CD8-positive, alpha-beta T cell (primary cell): ENCODE measurements at places on chromosomes 16 and 17. TPM values are rescaled to one million over a fixed set of nuclear protein-coding genes. Genes with fewer than 3 reads are reported as not detected.

SPAG5 gene
- total RNA-seq: 23.1 TPM

DNA sequence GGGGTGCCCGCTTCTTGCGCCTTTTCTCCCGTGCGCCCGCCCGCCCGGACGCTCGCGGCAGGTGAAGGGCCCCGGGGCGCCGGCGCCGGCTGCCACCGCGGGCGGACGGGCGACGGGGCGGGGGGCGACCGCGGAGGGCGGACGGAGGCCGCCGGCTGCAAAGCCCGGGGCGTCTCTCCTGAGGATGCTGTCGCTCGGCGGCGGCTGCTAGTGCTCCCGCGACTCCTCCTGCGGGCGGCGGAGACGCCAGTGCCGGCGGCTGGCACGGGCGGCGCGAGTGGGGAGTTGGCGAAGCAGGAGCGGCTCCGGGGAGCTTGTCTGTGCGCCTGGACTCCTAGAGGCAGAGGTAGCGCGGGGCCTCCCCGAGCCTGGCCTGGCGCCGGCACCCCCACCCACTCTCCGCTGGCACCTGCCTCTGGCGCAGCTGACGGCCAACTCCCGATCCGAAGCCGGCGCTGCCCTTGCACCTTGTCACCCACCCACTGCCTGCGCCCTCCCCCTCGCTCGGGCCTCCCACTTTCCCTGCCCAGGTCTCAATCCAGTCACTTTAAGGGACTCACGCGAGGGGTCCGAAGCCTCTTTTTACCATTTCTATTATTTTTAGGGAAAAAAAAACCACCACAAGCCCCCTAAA is at the start of gene FAM20A:
TSS of gene FAM20A (minus strand) at position 437 of the 634 bp plus-strand sequence. CDS start 701 bp downstream, outside the sequence.
- no peak for DNase-seq

- DNase-seq: no peak
Observed at GRCh38 chr16:67914758-67915495, 16.7 kb downstream of the CTRL start.

- no peak for DNase-seq
Observed at GRCh38 chr16:30406795-30407101, 658 bp upstream of the ZNF771 start.

KRT13 gene
- total RNA-seq: not detected

CHST4 gene
- total RNA-seq: not detected

TSPOAP1 gene
- total RNA-seq: 35.3 TPM

C17orf58 gene
- total RNA-seq: 0.19 TPM

- no peak for DNase-seq
Observed at GRCh38 chr17:63780928-63781327, 7.0 kb downstream of the DDX42 start.

DNA sequence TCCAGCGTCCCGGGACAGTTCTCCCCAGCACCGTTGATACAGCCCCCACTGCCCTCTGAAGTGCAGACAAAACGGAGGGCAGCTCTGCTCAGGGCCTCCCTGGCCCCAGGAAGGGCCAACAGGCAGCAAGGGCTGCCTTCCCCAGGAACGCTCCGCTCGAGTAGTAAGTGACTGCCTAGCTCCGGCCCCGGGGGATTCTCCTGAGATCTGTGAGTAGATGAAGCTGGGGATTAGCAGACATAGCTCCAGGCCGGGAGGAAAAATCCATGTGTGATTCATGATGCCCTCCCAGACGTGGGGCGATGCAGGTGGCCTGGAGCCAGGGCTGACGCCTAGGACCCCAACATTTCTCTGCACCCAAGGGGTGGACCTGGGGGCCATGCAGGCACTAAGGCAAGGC is 85.3 kb downstream of the ENGASE start:
- no peak for DNase-seq

CMTM1 gene
- 0.61 TPM for total RNA-seq

DNA sequence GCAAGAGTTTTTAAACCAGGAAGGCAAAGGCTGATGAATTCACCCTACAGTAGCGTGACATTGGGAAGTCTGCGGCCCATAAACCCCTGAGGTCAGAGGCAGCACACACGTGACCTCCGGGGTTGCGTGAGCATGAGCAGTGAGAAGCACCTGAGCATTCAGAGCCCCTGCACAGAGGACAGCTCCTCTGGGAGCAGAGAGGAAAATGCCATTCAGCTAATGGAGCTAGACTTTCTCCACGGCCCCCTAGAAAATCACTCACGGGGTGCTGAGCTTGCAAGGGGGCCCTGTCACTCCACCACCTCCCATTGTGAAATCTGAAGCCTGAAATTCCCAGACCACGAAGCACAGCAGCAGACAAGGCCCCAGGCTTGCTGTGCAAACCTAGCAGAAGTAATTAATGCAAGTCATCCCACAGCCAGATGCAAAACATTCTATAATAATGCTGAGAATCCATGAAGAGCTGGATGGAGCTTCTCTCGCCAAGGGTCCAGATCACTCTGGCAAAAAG is 114.9 kb upstream of the RCVRN start:
- no peak for DNase-seq

ALOX12 gene
- not detected for total RNA-seq

GRCh38 chr17:46782250-46782953 is 36.1 kb downstream of the WNT3 start:
- no peak for DNase-seq

DNA sequence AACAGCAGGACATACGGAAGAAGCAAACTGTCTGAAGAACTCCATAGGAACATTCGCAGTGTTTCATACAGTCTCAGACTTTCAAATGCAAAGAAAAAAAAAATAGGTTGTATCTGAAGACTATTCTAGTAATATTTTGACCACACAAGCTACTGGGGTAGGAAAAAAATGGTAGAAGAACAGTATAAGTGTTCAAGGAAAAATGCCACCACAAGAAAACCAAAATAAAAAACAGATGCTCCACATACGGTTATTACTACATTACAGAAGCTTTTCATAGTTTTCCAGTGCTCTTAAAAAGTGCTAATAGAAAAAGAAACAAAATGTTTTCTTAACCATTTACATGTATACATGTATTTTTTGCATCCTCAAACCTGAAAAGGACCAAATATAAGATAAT is 3.7 kb downstream of the NCOR1 start:
- no peak for DNase-seq

DNA sequence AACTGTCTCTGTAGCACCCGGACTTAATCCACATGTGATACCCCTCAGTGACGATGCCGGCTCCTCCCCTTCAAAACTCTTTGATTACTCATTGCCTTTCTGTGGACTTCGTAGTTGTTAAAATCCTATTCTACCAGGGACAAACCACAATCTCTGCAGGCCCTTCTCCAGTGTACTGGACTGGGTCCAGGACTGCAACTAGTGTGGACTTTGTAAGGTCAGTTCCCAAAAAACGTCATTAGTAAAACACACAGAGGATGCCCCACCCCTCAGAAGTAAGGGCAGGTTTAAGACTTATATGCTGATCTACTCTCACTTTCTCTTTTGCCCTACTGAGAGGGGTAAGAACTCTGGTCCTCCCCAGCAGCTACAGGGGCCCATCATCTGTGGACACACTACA is 10.5 kb upstream of the NUDT7 start:
- DNase-seq: no peak

MPG gene
- total RNA-seq: 12.3 TPM

DNA sequence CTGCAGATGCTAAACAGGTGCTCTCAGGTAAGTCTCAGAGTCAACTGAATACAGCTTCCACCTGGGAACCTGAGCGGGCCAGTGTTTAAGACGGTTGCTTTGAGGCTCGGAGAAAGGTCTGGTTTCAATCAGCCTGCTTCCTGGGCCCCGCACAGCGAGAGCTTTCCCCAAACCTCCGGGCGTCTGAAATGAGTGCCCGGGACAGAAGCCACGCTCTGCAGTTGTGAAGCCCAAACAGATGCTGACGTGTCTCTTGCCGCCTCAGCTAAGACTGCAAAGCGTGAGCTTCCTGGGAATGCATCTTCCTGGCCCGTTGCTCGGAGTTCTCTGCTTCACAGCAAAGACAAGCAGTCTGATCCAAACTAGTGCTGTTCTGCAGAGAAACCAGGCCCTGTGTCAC is 36.7 kb downstream of the PLXDC1 start:
- DNase-seq: no peak

DNA sequence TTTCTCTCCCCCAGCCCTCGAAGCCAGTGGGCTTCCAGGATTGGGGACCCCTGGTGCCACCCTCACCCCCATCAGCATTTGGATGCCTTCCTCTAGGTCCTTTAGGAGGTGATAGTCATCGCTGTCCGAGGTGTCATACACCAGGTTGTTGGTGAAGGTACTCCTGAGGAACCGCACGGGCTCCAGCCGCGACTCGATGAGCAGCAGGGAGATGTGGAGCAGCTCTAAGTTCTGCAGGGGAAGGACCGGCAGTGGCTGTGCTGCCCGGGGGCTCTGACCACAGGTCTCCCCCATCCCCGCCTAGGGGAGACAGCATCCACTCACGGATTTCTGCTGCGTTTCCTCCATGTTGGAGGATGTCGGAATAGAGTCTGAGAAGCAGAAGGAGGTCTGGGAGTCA is 962 bp downstream of the CSHL1 start:
- DNase-seq: no peak

GRCh38 chr17:930258-930657 is 49.3 kb downstream of the NXN start:
- no peak for DNase-seq

GRCh38 chr16:27452569-27453493 is 50.9 kb downstream of the IL21R start:
- DNase-seq: no peak

SHBG gene
- total RNA-seq: not detected

UBE2G1 gene
- total RNA-seq: 65.8 TPM

GRCh38 chr16:21684199-21684598 is 20.4 kb downstream of the OTOA start:
- DNase-seq: peak; percentile 49

IL34 gene
- total RNA-seq: 0.86 TPM

MT1F gene
- 5.6 TPM for total RNA-seq

DNA sequence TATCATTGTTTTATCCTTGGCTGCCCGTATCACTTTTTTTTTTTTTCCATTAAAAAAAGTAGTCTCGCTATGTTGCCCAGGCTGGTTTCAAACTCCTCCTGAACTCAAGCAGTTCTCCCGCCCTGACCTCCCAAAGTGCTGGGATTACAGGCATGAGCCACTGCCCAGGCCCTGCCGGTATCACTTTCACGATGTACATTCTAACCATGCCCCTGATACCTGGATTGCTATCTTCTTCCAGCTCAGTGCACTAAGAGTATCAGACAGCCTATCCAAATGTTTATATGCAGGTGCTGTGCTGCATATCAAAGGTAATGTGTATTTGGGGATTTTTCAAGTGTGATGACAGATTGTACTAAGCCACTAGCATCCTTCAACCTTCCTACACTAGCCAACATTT is 14.2 kb downstream of the MOSMO start:
- DNase-seq: no peak

GRCh38 chr17:80224683-80225082 is 4.5 kb downstream of the SLC26A11 start:
- DNase-seq: no peak

HAS3 gene
- total RNA-seq: 4.0 TPM

DNA sequence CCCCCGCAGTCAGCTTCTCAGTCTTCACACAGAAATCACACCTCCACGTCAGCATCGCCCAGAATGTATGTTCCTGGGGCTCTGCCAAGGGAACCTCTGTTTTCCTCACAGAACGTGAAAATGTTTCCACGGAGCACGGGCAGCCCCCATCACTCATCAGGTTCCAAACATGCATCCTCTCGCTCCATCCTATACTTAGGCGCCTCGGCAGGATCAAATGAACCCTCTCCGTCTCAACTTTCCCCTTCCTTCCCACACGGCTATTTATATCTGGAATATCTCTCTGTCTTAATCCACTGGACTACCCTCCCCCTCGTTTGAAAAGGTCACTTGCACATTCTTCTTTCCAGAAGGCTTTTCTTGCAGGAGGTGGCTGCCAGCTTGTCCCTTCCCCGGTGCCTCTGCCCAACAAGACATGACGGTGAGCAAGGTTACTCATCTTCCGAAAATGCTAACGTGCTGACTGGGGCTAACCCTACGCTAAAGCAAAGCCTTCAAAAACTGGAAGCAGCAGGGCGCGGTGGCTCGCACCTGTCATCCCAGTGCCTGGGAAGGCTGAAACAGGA is 21.6 kb downstream of the NXN start:
- DNase-seq: no peak

SLFN11 gene
- 27.2 TPM for total RNA-seq

DNA sequence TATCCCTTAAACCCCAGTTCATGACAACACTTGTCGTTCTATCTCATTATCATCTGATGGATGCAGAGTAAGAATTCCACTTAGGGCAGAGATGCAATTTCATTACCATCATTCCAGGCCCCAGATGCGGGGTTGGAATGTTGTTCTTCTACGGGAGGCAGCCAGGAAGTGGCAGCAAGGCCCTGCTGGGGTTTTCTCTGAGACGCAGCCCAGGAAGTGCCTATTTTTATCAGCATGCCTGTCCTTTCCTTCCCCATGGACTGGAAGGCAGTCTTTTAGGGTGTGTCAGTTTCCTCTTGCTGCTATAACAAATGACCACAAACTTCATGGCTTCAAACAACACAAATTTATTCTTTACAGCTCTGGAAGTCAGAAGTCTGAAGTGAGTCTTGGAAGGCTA is 246.6 kb upstream of the DYNLRB2 start:
- no peak for DNase-seq

CASKIN1 gene
- total RNA-seq: 0.08 TPM
